ENCODE measurements at places on chromosomes 2 and 18. TPM values are rescaled to one million over a fixed set of nuclear protein-coding genes. Genes with fewer than 3 reads are reported as not detected.

DNA sequence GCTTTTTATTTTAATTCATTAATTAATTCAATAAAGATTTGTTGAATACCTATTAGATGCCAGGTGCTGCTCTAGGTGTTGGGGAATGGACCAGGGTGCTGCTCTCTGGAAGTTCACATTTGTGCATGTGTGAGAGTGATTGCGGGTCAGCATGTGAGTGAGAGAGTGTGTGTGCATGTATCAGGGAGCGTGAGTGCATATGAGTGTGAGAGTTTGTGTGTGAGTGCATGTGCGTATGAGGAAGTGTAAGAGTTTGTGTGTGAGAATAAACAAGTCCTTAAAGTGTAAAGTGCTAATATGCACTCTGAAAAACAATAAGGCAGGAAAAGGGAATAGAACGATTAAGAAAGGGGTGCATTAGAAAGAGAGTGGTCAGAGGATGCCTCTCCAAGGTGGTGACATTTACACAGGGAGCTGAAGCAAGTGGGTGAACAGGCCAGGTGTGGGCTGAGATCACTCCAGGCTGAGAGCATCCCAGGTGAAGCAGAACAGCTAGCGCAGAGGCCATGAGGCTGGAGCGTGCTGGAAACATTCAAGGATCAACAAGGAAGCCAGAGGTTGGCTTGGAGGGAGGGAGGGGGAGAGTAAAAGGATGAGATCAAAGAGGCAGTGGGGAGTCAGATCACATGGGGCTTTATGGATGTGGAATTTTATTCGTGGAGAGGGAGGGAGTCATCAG, 50.5 kb upstream of the SLC1A4 start:
- DNase-seq = no peak

DNA sequence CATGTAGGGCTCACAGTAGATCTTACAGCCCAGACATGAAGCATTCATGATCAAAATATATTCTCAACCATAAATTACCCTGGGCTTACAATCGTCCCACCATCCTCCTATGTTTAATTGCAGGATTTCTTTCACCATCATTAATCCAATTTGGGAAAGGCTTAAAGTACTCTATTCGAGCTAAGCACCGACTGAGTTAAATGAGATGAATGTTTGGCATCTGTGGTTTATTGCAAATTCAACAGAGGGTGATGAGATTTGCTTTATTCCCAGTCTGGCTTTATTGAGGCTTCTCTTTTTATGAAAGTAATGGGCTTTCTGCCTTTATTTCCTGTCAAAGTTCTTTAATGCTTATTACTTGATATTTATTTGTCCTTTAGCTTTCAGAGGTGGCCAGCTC, 159.0 kb downstream of the METTL4 start:
- DNase-seq = no peak

DNA sequence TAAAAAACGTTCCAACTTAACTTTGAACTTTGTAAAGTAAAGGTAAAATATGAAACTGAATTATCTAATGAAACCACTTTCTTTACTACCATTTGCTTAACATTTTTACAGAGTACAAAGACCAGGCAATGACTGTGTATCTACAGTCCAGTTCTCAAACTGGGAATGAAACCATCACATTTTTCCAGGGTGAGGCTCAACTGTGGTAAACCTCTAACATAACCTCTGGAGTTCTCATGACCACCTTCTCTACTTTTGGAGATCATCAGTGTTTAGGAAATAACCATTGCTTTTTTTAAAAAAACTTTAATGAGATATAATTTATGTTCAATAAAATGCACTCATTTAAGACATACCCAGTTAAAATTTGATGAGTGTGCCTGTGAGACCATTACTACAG, 223.5 kb downstream of the RNF152 start:
- DNase-seq = no peak

- DNase-seq = no peak
Measured at GRCh38 chr2:21050164-21050563, 6.3 kb upstream of the APOB start.

The GIGYF2 gene
- 121 TPM for total RNA-seq

Data from urinary bladder (tissue), 4 donors.